ENCODE measurements at places on chromosomes 4 and X.

GRCh38 chrX:152588206-152588605, 49.5 kb upstream of the GABRQ start:
- peak; percentile 17 for DNase-seq

DNA sequence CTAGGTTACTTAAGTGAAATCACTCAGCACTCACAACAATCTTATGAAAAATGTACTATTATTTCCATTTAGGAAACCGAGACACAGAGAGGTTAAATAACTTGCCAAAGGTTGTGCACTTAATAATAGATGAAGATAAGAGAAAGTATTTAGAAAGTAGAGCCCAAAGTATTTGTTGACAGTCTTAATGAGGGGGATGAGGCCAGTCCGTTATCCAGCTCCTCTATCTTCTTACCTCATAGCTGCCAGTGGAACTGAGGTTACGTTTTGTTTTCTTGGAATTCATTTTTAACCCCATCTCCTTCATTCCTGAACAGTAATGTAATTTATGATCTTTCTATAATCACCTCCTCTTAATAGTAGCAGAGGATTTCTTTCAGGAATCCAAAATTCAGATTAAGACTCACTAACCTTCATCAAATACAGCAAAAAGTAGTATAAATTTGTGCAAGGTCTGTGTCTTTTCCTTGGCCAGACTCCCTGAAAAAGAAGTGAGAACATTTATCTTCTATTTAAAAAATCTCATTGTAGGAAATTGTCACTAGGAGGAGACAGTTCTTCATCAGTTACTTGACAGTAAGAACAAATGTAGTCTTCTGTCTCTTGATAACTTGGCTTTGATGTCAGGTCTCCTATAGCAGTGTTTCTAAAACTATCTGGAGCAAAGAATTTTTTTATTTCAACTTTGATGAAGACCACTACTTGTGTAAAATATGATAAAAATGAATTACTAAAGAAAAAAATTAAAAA, 35.5 kb downstream of the F8 start:
- DNase-seq, result no peak

DNA sequence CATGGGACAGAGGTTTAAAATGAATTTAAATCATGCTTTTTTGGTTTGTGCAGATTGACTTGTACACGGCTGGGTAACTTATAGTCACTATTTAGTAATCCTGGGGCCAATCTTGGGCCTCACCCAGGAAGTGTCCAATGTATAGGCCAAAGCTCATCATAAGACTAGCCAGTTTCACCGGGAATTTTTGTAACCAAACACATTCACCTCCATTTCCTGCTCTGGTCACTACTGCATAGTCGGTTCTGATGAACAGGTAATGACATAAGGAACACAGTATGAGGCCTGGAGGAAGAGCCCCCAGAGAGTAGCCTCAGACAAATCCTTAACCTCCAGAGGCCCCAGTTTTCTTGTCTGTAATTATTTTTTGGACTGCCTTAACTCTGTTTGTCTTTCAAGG, 81.9 kb downstream of the HPRT1 start:
- no peak for DNase-seq

GRCh38 chr4:146335763-146336409, 121.5 kb downstream of the REELD1 start:
- DNase-seq, result peak; percentile 41

Measured in RPMI7951 (cell line).